ENCODE measurements at places on chromosomes 3 and 15. TPM values are rescaled to one million over a fixed set of nuclear protein-coding genes. Genes with fewer than 3 reads are reported as not detected.
A peak's percentile ranks its signal among the peaks of the same experiment; 100 is the strongest.

DNA sequence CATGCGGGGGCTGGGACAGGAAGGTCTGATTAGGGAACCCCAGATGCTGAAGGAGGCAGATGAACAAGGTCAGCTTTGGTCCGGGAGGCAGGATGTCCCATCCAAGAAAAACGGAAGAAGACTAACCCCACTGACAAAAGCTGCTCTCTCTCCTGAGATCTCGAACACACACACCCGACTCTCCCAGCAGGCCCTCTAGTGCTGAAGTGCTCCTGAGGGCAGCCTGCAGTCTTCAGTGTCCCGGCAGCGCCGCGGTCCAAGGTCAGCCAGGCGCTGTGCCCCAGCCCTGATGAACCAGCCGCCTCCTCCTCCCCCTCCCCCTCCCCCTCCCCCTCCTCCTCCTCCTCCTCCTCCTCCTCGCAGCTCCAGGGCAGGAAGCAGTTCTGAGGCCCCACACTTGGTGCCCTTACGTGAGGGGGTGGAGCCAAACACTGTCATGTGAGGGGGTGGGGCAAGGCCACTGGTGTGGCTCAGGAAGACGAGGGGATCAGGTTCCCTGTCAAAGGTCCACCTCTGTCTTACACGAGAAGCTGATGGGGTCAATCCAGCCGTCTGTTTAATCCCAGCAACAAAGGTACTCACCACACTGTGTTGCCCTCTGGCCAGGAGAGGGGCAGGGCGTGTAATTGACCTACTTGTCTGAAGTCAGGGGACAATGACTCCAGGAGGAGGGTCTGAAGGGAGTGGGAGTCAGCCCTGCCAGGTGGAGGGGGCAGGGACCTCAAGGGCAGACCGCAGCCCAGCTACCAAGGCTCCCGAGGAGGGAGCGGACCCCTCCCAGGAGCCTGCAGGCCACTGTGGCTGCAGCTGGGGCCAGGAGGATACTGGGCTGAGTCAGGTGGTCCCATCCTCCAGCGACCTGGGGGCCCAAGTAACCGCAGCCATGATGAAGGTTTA, 34.3 kb downstream of the PRR23E start:
- no peak for DNase-seq

- peak; percentile 90 for DNase-seq
Measured at GRCh38 chr3:194485881-194486539, 792 bp downstream of the ATP13A3 start.

- peak; percentile 86 for DNase-seq
Measured at GRCh38 chr3:42117175-42118008, 26.2 kb downstream of the TRAK1 start.

The PLA2G4E gene
- total RNA-seq = 52.9 TPM

The BUB1B gene
- 1.3 TPM for total RNA-seq
